Liver (tissue), 10 donors: ENCODE measurements at places on chromosomes 1 and 21.

GRCh38 chr1:79105500-79105899 is 99.0 kb upstream of the ADGRL4 start:
- no peak for DNase-seq

DNA sequence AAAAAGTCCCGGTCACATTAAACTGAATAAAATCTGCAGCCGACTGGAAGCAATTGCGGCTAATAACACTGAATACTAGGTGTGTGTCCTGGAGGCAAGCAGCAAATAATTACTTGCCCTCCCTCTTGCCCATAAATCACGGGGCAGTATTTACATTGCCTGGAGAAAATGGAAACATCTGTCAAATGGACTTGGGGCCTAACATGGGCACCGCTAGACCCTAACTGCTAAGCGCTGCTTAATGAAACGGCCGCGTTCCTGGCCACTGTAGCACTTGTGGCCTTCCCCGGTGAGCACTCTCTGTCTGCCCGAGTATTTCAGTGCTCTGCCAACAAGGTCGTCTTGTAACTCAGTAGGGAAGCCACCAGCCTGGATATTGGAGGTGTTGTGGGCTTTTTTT is 23.9 kb upstream of the KNCN start:
- DNase-seq, result no peak

- no peak for DNase-seq
Observed at GRCh38 chr1:200131551-200132125, 104.1 kb downstream of the NR5A2 start.

DNA sequence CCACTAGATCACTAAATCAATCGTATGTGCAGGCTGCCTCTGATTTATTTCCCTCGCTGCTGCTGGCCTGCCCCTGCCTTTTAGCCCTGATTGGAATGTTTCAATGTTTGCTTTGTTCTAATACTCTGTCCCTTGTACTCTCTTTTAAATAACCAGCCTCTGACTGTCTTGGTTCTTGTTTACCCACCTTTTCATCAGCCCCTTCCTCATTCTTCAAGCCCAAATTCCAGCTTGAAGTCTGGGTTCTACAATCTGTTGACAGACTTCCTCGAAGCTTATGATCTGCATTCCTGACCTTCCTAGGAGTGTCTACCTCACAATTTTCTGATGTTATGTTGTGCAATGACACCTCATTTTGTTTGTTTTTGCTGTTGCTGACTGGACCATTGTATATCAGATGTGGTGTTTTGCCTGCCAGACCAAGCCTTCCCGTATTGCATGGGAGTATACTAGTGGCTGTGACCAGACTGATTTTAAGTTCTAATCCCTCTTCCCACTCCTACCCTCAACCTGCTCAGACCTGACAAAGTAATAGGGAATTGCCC is 46.6 kb upstream of the APOBEC4 start:
- no peak for DNase-seq
